ENCODE measurements at places on chromosomes 1 and 21.

GRCh38 chr21:17925000-17925610 lies 105.9 kb upstream of the C21orf91 start:
- peak; percentile 55 for DNase-seq

DNA sequence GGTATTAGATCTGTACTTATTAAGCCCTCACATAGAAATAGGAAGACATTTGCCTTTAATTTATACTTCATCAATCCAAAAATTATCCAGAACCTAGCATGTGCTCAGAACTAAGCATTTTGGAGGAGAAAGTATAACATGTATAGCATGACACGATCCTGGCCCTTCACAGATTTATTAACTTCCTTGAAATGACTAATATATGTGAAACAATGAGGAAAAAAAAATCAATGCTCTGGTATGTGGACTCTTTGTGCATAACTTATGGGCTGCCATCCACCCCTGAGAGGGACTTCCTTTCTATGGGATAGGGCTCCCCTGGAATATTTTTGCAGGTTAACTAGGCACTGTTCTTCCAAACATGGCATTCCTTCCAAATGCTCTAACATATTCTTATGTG lies 36.6 kb downstream of the CCDC185 start:
- no peak for DNase-seq

GRCh38 chr1:196209983-196210382 lies 398.3 kb downstream of the KCNT2 start:
- no peak for DNase-seq

DNA sequence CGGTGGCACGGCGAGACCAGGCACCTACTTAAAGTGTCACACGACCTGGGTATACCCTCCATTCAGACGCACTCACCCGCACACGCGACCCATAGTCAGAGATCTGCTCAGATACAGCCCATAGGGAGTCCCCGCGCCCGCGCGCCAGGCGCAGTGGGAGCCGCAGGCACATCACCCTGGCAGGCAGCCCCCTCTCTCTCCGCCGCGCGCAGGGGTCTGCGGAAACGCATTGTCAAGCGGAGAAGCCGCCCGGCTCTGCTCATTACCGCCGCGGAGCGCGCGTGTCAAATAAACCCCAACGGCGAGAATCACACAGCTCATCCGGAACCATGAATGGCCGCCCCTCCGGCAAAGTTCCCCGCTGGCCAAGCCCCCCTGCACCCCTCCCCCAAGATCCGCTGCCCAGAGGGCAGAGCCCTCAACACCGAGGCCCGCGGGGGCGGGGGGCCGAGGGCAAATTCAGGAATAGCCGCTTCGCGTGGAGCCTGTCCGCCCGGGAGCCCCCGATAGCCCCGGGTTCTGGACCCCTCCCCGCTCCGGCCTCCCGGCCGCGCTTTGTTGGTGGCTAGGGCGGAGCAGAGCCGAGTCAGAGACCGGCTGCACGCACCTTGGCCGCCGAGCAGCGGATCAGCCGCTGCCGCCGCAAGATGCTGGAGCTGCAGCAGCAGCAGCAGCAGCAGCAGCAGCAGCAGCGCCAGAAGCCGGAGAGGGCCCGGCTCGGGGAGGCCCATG lies 522 bp downstream of the LRP8 start:
- DNase-seq: peak; percentile 14

DNA sequence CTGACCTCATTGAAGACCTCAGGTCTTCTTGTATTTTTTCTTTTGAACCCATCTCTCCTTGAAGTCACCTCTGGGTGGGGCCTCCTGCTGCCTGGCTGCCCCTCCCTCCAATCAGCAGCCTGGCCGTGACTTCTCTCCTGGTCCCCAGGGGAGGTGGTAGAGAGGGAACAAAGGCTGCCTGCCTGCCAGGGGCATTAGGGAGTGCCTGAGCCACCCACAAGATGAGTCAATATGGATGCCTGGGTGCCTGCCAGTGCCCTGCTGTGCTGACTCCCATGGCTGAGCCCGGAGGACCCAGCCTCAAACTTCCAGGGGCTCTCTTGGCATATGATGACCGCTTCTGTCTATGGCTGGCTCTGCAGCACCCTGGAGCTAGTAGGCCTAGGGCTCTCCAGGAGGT lies 5.3 kb upstream of the CDCP2 start:
- peak; percentile 10 for DNase-seq

DNA sequence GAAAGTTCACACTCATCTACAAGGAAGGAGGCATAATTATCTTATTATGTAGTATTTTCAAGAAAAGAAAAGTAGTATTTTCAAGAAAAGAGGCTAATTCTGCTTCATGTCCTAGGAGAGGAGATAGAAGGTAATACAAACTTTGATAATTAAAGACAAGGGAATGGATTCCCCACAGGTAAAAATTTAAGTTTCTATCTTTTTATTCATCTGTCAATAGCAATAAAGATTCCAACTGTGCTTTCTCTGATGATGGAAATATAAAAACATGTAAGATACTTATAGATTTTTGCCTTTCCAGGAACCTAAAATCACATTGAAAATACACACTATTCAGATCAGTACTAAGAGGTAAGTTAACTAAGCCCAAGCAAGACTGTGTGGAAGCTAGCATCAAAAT lies at the start of gene OR2M2:
Gene OR2M2 (plus strand): TSS at position 301 of the 400 bp plus-strand sequence. CDS start 5,165 bp downstream, outside the sequence.
- no peak for DNase-seq

DNA sequence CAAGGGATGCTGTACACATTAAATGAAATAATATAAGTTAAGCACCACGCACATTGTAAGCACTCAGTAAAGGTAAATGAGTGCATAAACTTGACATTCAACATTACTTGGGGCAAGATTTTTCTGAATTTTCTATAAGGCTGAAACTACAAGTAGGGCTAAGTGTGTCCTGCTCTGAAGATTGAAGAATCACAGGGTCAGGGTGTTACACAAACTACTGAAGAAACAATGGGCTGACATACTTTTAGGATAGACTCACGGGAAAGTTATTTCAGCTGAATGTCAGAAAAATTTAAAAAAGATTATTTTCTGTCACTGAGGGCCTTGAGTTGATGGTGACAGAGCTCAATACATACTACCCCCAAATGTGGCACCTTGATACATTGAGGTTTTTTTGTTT lies 644.2 kb upstream of the PLXNA2 start:
- no peak for DNase-seq

- no peak for DNase-seq
Observed at GRCh38 chr1:61124696-61125095, 42.3 kb downstream of the NFIA start.

DNA sequence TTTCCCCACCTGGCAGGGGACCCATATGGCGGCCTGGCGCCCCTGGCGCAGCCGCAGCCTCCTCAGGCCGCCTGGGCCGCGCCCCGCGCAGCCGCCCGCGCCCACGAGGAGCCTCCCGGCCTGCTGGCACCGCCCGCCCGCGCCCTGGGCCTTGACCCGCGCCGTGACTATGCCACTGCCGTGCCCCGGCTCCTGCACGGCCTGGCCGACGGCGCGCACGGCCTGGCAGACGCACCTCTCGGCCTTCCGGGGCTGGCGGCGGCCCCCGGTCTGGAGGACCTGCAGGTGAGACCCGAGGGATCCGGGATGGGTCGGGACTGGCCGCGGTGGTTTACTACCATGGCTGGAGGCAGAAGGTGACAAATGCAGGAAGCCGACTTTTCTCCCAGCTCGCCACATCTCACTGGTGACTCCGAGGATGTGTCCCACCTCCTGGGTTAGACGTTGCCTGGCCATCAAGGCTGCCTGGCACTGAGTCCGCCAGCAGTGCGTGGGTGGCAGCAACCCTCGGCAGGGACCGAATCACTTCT lies 1.1 kb downstream of the TFAP2E start:
- DNase-seq: no peak

DNA sequence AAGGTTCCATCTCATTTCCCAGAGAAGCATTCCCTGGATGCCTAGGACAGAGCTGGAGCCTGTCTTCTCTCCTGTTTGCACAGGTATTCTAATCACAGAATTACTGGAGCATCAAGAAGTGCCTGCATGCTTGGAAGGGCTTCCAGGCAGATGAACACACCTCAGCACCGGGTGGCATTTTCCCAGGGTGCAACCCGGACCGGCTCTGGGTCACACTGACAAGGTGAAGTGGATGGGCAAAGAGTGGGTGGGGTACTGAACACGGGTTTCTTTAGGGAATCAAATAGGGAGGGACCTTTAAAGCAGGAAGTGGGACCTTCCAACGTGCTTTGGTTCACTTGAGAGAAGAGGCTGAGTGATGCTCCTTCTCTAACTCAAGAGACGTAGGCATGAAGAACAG lies 7.1 kb upstream of the PEF1 start:
- no peak for DNase-seq

GRCh38 chr1:203088441-203088840 lies 2.6 kb upstream of the MYOG start:
- DNase-seq: no peak

- DNase-seq: no peak
Observed at GRCh38 chr21:26490771-26491170, 82.3 kb downstream of the CYYR1 start.

DNA sequence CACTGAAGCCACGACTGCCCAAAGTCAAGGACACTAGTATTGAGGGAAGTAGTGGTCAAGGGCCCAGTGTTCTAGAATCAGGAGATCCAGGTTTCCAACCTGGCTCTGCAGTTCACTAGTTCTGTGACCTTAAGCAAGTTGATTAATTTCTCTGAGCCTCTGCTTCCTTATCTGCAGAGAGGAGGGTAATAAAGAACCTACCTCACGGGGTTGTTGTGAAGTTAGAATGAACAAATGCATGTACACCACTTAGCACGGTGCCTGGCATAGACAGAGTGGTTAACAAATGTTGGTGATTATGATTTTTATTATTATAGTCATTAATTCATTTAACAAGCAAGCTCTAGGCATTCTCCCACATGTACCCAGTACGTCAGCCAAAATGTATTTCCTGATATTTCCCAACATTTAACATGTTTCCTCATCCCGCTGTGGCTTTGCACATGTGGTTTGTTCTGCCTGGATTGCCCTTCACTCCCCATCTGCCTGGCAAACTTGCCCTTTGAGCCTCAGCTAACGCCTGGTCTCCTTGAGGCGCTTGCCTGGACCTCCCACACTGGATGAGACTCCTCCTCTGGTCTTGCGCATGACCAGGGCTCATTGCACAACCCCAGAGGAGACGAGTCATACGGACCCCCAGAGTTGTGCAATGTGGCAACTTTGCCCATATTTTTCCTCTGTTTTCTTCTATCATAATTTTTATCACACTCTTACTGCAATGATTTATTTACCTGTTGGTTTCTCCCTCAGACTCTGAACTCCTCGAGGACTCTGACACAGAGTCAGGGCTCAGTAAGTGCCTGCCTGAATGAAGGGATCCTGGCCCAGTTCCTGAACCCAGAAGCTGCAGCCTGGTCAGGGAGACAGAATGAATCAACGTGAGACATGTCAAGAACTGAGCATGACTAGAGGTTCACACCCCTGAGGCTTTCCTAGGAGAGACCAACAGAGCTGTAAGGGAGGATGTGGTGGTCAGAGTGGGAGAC lies 20.7 kb upstream of the MFSD2A start:
- no peak for DNase-seq

- DNase-seq: no peak
Observed at GRCh38 chr1:216830424-216831210, 107.4 kb upstream of the ESRRG start.

GRCh38 chr1:3883194-3883925 lies 16.7 kb downstream of the C1orf174 start:
- DNase-seq: no peak

DNA sequence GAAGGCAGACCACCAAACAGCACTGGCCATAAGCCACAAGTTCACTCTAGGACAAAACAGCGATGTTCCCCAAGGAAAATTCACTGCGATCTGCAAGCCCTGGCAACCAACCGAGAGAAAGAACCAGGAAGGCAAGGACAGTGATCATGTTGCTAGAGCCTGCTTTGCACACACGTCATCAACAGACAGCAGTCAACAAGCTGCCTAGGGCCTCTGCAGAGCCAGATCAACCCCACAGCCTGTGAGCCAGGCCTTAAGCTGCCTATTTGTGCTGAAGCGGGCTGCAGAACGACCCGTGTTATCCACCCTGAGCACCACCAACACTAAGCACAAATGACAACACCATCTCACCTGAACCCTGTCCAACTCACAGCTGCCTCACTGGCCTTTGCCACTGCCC lies 6.2 kb upstream of the YRDC start:
- no peak for DNase-seq

- no peak for DNase-seq
Observed at GRCh38 chr21:42724226-42724920, 71.0 kb downstream of the PDE9A start.

DNA sequence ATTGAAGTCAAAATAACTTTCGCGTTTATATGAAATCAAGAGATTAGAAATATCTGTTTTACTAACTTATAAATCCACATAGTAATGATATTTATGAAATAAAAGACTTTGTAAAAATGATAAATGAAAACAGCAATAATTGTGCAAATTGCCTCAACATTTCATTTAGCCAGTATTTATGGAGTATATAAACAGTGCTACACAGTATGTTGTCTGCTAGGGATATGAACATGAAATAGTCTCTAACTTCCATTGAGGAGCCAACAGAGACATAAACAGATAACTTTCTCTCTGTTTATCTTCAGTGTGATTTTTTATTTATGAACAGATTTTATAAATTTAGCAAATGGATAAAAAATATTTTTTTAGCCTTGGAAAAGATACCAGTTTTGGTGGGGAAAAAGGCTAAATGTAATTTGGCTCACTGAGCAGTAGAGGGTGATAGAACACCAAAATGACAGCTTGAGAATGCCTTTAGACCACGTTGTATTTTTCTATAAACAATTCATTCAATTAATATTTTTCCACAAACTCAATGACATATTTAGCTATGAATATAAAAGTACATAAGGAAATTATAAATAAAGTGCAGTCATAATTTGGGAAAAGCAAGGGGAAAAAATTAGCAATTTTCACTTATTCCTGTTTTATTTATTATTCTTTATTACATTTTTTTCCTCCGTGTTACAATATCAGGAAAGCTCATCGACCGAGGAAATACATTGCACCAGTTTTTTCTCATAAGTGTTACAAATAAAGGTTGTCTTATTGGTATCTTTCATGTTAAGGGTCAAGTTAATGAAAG lies 47.5 kb upstream of the EEIG2 start:
- DNase-seq: peak; percentile 53

DNA sequence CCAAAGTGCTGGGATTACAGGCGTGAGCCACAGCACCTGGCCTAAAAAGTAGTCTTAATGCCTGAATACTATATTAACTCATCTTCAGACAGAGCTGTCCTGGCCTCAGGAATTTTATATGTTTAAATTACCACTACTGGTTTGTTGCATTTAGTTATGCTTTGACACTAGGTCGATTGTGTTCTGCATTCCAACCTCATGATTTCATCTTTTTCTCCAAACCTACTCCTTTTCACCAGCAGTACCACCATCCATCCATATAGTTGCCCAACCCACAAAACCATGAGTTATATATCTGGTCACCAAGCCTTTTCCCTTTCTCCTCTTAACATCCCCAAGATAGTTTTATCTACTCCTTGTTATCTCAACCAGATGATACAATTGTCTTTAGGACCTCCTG lies 22.6 kb downstream of the FMO5 start:
- no peak for DNase-seq
